ENCODE measurements at places on chromosomes 5 and 9.

- no peak for DNase-seq
Measured at GRCh38 chr5:2748179-2748860, 3.2 kb downstream of the IRX2 start.

DNA sequence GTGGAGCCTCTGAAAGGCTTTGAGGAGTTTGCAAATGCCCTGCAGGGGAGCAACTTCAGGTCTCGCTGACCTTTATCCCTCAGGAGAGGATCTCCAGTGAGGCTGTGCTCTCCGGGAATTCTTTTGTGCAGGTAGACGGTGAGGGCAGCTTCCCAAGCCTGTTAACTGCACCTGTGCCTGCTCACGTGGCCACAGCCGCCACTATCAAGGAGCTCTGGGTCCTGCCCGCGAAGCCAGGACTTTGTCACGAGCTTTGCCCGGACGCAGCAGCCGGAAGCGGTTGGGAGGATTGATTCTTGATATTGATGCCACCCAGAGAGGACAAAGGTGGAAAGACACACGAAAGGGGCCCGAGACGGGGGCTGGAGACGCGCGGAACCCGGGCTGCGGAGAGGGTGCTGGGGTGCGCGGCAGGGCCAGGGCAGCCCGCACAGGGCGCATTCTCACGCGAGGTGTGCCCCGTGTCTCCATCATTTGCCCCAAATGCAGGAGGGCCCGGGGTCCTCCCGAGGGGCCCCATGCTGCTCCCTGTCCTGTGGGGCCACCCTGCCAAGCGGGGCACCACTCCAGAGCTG, 18.2 kb downstream of the SLC9A3 start:
- DNase-seq: no peak

GRCh38 chr5:86175224-86175623, 442.5 kb upstream of the COX7C start:
- DNase-seq: no peak

DNA sequence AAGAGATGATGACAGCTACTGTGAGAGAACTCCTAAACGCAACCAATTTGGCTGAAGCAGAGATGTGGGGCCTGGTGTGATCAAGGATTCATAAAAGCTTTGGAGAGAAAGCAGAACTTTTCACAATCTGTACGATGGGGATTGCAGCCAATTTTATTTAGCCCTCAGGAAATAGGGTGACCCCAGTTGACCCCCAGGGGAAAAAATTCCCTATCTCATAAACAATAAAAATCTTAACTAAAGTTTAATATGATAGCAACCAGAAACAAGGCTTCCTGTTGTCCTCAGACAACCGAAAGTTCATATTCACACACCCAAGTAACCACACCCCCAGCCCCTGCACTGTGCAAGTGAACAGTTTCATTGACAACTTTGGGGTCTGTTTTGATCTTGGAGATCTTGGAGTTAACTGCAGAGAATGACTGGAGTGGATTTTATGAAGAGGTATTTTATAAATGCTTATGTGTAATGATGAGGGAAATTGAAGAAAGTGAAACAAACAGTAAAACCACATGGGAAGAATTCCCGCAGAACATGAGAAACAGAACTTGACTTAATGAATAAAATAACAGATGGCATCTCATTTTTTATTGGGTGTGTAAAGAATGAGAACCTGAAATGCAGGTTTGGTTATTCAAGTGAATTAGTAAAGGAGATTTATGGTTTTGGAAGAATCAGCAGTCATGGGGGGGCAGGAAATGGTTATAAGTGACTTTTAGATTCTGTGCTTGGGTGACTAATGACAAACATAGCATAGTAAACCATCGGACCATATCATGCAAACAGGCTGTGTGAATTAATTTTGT, 94.5 kb downstream of the PDE4D start:
- DNase-seq: no peak

- no peak for DNase-seq
Measured at GRCh38 chr9:35792024-35792813, 828 bp downstream of the NPR2 start.

DNA sequence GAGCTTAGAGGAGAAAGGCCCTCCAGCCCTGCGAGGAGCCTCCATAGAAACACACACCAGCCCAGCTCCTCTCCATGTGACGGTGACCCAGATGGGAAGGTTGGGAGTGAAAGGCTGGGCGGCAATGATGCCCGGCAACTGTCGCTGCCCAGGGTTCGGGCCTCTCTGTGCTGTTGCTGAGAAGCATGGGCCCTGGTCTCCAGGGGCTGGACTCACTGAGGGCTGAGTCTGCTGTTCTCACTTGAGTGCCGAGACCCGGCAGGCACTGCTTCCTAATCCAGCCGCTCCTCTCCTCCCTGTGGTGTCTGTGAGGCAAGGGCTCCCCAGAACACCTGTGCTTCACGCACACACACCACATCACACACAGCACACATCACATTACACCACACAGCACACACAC, 493.6 kb downstream of the GADD45G start:
- no peak for DNase-seq

- no peak for DNase-seq
Measured at GRCh38 chr5:87074072-87074471, 193.6 kb upstream of the RASA1 start.

DNA sequence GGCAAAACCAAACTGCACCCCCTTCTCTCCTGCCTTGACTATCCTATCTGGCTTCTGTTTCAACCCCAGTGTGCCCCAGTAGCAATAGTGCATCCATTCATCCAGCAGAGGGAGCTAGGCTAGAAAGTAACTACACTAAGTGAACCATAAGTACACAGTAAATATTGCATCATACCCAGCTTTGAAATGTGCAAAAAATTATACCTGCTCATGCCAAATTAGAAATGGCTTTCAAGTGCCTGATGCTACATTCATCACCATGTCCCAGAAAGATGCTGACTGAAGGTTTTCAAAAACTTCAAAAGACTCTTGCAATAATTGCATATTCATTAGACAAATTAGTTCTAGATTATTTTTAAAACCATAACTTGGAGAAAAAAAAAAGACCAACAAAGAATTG, 153.5 kb downstream of the PRELID2 start:
- no peak for DNase-seq

DNA sequence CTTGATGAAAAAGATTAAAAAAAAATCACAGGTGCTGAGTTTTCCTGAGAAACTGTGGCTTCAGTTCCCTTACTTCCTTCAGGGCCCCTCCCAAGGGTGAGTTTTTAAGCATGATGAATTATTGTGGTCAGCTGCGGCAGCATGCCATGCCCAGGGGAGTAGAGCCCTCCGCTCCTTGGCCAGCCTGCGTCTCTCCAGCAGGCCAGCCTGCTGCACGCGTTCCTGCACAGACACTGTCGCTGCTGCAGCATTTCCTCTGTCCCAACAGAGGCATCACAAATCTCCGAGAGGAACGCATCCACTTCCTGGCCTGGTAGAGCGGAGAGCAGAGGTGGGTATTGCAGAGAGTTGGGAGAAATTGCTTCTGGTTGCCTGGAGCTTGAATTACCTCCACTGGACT, 26.1 kb upstream of the GLRA1 start:
- no peak for DNase-seq

DNA sequence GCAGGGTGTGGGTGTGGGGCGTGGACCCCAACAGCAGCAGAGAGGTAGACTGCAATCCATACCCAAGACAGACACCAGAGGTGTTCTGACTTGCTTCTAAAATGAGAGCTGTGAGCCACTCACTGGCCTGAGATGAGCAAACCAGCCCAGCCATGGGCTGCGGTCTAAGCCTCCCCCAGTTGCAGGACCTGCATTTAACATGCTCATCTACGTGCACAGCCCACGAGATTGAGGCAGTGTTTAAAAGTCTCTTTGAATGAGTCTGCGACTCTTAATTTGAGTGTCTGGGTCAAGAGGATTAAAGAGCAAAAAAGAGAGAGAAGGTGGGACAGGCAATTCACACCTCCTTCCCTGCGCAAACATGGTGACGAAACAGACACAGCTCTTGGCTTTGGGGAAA, 5.9 kb downstream of the SURF4 start:
- DNase-seq: no peak

DNA sequence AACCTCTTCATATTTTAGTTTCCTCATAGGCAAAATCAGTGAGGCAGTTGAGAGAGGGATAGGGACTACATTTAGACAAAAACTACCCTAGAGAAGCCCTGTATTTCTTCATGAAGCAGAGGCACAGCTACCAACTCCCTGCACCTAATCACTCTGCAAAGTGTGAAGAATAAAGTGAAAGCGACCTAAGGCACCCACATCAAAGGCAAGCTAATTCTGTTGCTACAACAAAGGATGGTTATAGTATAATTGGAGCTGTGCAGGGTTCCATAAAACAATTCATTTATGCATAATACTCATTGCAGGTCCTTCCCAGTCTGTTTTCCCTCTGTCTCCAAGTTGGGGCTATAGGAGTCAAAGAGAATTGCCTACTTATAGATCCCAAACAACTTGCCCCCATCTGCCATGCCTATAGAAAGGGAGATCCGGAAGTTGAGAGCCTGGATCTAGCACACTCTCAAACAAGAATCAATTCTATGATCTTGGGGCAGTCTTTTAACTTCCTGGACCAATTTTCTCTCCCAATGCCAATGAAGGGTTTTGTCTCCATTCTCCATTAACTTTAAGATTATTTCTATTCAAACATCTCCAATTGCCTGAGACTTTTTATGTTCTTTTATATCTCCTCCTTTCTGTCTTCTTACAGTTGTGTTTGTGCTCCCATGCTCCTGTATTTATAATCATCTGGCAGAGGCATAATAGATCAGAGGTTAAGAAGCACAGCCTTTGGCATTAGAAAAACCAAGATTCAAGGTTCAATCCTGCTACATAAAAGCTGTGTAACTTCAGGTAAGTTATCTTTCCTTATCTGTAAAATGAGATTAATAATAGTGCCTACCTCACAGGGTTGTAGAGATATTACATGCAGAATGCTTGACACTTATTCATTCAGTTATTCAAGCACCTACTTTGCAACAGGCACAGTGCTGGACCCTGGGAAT, 56.0 kb upstream of the PTGER4 start:
- no peak for DNase-seq

- no peak for DNase-seq
Measured at GRCh38 chr9:127174386-127175318, 52.2 kb upstream of the ANGPTL2 start.

DNA sequence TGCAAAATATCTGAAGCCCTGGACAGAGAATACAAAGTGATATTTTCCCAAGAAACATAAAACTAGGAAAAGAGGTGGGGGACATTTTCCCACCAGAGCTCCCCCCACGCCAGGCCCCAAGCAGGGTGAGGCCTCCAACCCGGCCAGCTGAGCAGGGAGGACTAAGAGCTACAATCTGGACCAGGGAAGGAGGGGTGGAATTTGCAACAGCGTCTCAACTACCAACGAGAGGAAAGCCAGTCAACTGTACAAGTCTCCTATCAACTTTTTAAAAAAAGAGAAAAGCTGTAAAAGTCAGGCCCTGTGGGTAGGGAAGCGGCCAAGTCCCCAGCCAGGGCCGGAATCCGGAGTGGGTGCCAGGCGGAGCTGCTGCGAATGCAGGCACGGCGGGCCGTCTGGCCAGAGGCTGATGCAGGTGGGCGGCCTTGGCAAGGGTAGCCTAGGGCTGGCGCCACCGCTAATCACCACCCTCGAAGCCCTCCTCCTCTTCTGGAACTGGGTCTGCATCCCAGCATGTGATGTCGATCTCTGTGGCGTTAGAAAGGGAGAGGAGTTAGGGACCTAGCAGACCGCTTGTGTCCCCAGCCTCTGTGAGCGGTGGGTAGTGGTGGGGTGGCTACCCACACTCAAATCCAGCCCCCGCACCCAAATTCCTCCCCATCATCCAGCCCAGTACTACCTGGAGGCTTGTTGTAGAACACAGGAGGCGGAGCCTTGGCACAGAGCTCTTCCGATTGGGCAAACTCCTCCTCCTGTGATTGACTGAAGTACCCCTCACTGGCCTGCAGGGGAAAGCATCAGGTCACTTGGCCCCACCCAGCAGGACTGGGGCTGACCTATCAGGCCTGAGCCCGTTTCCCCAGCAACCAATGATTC, 10.6 kb downstream of the PRR7 start:
- no peak for DNase-seq

- no peak for DNase-seq
Measured at GRCh38 chr9:102237520-102237919, 499.1 kb upstream of the GRIN3A start.

DNA sequence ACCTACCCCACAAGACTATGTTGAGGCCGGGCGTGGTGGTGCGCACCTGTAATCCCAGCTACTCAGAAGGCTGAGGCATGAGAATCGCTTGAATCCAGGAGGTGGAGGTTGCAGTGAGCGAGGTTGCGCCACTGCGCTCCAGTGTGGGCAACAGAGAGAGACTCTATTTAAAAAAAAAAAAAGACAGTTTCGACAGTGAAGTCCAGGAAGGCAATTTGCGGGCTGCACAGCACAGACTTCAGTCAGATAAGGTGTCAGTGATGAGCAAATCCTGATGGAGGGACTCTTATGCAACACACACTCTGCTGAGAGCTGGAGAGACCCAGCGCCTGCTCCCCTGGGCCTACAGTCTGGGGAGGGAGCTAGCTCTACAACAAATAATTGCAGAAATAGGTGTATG, 14.2 kb downstream of the CCNJL start:
- DNase-seq: no peak

DNA sequence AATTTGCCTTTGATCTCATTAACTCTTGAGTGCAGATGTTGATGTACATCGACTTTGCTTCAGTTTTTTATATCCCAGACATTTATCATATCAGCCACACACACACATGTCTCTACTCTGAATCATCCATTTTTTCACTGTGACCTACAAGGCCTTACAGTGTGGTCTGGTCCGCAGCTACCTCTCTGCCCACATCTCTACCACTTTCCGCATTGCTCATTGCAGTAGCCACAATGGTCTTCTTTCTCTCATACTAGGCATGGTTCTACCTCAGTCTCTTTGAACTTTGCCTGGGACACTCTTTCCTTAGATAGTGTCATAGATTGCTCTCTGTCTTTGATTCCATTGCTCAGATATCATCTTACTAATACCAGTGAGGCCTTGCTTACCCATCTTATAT, 87.9 kb upstream of the FSD1L start:
- peak; percentile 6 for DNase-seq

GRCh38 chr5:152372875-152373274, 32.2 kb downstream of the NMUR2 start:
- no peak for DNase-seq

- DNase-seq: no peak
Measured at GRCh38 chr5:78985725-78986223, 664 bp upstream of the ARSB start.
